Muscle of leg (tissue), 16 donors: ENCODE measurements at places on chromosomes 6 and 20. TPM values are rescaled to one million over a fixed set of nuclear protein-coding genes. Genes with fewer than 3 reads are reported as not detected.
A peak's percentile ranks its signal among the peaks of the same experiment; 100 is the strongest.

SUMO4 gene
- 2.2 TPM for total RNA-seq

RAET1E gene
- total RNA-seq: 0.89 TPM

DNA sequence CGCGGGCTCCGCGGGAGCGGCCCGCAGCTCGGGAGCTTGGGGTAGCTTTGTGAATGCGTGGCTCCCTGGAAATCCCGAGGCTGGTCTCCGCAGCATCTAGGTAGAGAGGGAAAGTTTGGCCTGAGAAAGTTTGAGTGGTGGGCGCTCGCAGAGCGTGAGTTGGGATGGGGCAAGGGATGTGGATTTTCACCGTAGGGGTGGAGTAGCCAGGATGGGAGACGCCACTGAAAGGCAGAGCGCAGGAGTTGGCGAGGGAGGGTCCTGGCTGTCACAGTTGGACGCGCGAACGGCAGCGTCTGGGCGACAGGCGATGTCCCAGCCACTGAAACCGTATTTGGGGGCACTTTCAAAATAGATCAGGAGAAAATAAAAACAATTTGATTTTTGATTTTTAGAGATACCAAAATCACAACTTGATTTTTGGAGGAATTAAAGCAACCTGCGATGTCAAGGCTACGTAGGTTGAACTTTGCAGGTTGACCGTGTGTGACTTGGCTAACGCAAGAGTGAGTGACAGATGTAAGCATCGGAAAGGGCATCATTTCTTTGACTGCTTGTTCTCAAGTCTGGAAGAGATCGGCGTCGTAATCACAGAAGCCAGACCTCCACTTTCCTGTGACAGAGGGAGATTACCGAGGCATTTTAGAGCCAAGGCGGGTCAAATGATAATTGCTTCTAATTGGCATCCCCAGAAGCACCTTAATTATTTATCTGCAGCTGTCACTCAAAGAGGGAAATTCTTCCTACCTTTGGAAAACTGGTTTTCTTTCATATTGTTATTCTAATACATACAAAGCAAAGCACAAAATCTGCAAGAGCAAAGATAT is 646 bp downstream of the HEY2 start:
- DNase-seq: peak; percentile 20

GRCh38 chr20:10428008-10428407 is 6.0 kb downstream of the MKKS start:
- DNase-seq: no peak

HLA-DQA1 gene
- 2.6 TPM for total RNA-seq

TP53TG5 gene
- not detected for total RNA-seq

OOEP gene
- not detected for total RNA-seq

- DNase-seq: peak; percentile 70
These were observed 100.7 kb downstream of the RPP40 start for GRCh38 chr6:4903121-4903520.

- no peak for DNase-seq
These were observed 1.1 kb downstream of the SLPI start for GRCh38 chr20:45253261-45253660.

DNA sequence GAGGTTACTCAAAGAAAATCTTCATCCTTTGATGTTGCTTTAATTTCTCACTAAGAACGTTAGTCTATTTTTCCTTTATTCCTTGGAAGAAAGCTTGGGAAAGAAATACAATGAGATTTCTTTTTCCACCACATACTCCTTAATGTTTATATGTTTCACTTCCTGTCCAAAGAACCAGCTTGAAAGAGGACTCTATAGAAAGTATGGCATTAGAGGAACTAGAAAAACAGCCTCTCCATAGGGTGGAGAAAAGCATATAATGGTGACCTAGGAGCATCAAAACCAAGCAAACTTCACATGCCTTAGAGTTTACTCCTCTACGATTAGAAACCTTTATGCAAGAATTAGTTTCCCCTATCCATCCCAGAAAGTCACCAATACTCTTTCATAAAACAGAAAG is 131.1 kb downstream of the OPRM1 start:
- DNase-seq: no peak

GRCh38 chr6:42032366-42032765 is 18.0 kb upstream of the TAF8 start:
- no peak for DNase-seq

- no peak for DNase-seq
These were observed 999 bp upstream of the PIM1 start for GRCh38 chr6:37168811-37169495.

DNA sequence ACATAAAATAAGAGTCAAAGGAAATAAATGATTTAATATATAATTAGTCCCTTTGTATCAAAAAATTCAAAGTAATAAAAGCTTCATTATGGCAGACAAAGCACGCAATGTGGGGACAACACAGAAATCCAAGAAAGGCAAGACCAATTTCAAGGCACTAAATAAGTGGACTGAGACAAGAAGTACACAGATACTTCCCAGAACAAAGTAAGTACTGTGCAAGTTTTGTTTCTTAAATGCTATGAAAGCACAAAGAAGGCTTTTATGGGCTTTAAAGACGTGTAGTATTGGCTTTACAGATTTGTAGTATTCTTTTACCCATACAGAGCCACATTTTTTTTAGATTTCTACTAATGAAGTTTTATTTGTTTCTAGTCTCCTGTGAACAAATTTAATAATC is 174.6 kb downstream of the TRDN start:
- peak; percentile 3 for DNase-seq

DNA sequence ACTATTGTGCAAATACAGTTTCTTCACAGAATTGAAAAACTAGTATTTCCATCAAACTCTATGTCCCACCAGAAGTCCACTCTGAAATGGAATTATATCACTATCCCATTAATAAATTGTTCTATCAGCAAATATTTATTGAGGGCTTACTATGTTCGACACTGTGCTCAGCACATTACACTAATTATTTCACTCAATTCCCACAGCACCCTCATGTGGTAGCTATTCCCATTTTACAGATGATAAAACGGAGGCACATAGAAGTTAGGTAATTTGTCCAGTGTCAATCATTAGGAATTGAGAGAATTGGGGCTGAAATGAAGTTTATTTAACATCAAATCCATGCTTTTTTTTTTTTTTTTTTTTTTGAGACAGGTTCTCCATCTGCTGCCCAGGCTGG is 52.5 kb downstream of the MKKS start:
- DNase-seq: no peak

GRCh38 chr6:48429021-48429420 is 318.0 kb upstream of the PTCHD4 start:
- DNase-seq: no peak

OPRL1 gene
- 0.93 TPM for total RNA-seq

GRCh38 chr6:130034378-130035146 is 16.2 kb downstream of the L3MBTL3 start:
- DNase-seq: no peak

GRCh38 chr6:134911547-134911946 is 38.4 kb downstream of the ALDH8A1 start:
- DNase-seq: no peak

MLIP gene
- 21.6 TPM for total RNA-seq
